ENCODE measurements at places on chromosomes 7 and 10.

DNA sequence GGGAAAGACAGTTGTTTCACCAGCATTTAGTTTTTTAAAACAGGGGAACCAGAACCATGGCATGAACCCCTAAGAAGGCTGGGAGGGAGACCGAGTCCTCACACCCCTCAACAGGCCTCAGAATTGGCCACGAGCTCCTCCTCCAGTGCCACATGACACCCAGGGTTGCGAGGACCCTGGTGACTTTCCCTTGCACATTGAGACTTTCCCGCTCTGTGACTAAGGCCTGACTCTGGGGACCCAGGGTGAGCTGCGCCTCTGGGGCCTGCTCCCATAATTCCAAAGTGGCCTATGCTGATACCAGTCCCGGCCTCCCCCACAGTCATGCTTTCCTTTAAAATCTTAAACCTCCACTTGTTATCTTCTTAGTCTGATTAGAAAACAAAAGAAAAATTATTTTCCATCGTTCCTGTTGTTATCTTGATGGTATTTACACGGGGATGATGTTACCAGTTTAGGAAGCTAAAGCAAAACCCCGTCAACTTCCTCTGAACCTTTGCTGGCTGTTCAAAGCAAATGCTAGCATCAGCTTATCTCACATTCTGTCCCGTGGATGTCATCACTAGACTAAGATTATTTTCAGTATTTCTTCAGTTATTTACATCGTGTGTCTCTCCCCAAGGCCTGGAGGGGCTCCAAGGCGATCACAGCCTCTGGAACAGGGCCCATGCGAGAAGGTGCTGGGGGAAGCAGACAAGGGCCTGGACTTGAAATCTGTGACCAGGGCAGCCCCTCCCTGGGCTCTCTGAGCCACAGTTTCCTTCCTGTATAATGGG, 42.1 kb downstream of the FAM53B start:
- DNase-seq = no peak

DNA sequence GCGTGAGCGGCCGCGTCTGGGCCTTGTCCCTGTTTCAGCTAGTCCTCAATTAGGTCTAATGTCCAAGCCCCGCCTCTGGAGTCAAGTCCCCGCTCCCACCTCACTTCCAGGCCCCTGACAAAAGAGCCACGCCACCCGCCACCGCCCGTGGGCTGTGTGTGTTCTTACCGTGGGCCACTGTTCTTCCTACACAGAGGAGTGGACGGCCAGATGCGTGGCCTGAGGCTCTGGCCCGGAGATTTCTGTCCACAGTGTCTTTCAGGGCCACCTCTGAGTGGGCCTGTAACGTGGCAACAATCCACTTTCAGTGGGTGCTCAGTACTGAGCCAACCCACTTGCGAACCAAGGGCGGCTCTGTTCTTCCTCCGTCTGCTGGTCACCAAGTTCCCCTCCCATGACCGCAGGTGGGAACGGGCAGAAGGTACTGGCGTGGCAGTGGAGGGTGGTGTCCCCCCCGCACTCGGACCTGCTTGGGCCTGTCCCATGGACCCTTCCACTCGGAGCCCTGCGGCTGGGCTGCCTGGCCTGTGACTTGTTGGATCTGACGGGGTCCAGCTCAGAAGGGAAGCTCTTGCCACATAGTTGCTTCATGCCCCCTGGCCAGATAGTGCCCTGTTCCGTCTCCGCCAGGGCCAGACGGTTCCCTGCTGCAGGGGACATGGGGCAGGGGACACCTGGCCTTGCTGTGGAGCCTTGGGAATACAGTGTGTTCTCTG, 15.0 kb upstream of the ZFAND2A start:
- no peak for DNase-seq

- DNase-seq = no peak
Measured at GRCh38 chr7:17651341-17651740, 289.0 kb downstream of the SNX13 start.

GRCh38 chr10:25682203-25682851, 251.7 kb upstream of the MYO3A start:
- no peak for DNase-seq

DNA sequence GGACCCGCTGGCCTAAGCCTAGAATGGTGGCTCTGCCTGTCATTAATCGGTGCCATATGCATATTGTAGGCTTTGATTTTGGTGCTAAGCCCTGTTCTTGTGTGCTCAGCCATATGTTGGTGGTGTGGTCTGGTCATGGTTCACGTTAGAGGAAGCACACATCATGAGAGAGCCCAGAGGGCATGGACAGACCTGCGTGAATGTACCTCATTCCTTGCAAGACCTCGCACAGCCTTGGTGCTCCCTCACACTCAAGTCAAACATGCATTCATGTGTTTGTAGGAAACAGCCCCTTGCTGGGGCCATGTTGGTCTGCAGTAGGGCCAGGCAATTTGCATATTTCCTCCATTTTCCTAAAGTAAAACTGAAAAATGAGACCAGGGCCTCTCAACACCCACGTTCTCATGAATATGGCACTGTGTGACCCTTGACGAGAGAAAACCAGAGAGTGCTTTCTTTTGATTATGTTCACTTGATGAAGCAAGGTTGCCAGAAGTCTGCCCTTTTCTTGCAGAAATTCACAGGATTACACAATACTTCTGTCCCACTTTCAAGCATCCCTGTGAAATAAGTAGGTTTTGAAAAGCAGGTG, 268.7 kb downstream of the CELF2 start:
- DNase-seq = no peak

GRCh38 chr7:24127930-24128329, 156.1 kb upstream of the NPY start:
- no peak for DNase-seq

Data from ACHN (cell line).